ENCODE measurements at places on chromosomes 2 and 18.

- DNase-seq, result no peak
Measured at GRCh38 chr18:23342506-23342905, 110.6 kb upstream of the RIOK3 start.

DNA sequence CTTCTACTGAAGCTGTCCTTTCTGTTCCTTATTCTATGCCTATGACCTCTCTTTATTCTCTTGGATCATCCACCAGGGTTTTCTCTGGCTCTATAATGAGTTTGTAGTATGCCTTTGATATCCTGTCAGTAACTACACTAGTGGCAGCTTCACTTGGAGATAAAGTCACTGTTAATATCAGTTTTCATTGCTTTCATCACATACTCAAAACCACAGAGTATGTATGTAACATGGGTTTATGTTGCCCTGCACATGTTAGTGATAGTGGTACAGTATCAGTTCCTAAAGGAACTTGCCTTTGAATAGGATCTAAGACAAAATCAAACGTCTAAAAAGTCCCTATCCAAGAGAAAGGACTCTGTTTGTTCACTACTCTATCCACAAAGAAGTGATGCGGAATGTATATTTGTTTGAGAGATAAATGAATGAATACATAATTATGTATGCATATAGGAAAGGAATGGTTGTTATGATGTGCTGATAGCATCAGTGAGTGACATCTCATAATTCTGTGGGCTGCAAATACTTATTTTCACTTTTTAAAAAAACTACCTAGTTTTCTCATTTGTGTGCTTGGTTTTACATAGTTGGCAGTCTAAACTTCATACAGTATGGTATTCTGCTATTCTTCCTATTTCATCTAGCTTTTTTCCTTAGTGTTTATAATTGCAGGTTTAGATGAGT is 45.1 kb downstream of the TET3 start:
- no peak for DNase-seq

DNA sequence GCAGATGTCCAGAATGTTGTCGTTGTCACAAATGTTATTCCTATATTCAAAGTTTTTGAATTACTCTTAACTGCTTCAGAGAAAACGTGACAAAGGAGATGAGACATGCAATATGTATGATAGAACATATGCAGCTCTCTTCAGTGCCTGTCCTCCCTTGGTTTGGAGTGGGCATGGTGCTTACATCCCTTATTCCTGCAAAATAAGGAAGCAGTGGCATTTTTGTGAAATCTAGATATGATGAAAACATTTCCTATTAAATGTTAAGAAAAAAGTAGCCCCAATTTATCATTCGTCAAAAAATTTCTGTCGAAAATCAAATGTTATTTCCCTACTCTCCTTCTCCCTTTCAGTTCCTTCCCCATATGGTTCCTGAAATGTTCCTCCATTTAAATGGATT is 457.5 kb upstream of the FANCL start:
- no peak for DNase-seq

GRCh38 chr2:40002339-40002738 is 223.3 kb upstream of the THUMPD2 start:
- DNase-seq, result no peak

DNA sequence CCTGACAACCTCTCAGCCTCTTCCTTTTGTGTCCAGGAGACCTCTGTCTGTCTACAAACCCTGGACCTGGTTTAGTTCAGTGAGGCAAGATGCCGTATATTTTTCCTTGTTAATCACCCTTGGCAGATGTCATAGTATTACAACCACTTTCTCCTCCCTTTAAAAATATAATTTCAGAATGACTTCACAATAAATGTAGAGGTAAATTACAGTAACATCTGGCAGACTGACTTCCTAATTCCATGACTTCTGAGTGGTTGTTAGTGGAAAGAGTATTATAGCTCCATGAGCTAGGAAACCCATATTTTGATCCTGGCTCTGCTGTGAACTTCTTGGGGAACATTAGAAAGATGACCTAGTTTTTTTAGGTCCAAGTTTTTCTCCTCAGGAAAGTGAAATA is 39.5 kb downstream of the SPATS2L start:
- no peak for DNase-seq

Data from esophagus squamous epithelium (tissue), 5 donors.